ENCODE measurements at places on chromosomes 7 and 10.

DNA sequence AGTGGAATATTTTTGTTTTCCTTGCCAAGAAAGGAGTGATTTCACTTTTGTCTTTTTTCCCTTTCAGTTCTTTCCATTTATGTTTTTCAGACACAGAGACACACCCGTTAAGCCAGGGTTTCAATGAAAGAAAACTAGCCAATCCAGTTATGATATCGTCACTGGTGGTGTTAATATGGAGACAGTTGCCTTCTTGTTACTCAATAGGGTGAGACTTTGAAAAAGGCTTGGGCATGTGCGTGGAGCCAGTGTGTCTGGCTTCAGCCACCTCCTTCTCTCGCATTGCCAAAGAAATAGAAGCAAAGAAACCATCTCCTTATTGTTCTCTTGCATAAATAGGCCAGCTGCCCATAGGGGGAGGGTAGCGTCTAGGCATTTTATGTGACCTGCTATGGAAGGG, 84.1 kb upstream of the DLX6 start:
- no peak for DNase-seq

GRCh38 chr10:73813333-73813732, 1.9 kb upstream of the NDST2 start:
- DNase-seq = no peak

DNA sequence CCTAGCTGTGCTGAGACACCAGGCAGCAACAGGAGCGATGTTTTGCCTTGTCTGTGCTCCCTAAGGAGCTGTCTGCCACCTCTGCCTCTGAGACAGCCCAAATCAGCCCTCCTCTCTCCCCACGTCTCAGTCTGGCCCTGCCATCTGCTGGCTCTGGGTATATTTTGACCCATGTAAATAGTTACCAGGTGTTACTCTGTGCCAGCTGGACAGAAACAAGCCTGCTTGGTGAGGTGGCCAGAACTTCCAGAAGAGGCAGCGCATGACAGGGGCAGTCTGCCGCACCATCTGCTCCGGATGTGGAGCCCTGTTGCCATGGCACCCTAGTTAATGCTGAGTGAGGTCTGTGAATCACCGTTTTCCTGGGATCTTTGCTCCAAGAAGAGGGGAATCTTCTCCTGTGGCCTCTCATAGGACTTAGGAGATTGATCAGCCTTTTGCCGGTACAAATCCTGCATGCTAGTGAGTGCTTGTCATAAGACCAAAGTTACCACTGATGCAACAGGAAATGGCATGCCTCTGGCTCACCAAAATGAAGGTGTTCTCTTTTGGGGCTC, 31.8 kb downstream of the GSTO2 start:
- DNase-seq = peak; percentile 97

- DNase-seq = no peak
These were observed 8.5 kb downstream of the KCNMA1 start for GRCh38 chr10:77628906-77629730.

DNA sequence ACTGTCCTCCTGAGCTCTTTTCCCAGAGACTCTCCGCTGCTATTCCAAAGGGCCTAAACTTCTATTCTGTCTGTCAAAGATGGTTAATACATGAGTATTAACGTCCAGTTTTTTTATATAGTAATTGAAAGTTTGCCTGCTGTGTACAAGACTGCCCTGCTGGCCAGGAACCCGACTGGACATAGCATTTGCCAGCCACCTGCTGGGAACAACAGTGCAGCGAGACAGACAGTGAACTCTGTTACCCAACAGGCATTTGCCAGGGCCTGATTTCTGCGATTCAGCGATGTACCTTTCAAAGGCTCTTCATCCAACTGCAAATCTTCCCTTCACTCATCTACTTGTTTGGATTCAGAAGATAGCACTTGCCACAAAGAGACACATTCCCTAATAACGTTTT, 128.8 kb upstream of the SEM1 start:
- no peak for DNase-seq

GRCh38 chr10:76540331-76540730, 1097.3 kb downstream of the KCNMA1 start:
- DNase-seq = no peak

DNA sequence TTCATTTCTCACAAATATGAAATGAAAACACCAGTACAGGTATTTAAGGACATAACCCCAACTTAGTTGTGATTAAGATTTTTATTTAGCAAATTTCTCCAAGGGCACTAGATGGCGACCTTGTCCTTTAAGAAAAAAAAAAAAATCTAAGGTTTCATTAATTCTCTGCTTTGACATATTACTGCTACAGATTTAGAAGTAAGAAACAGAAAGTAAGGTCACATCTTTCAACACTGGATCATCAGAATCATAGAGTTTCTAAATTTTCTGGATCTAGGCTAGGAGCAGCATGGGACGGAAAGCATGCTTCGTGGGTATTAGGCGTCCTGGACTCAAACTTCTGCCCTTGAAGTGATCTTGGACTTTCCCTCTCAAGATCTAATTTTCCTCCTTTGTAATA, 85.5 kb upstream of the PRKG1 start:
- DNase-seq = no peak

DNA sequence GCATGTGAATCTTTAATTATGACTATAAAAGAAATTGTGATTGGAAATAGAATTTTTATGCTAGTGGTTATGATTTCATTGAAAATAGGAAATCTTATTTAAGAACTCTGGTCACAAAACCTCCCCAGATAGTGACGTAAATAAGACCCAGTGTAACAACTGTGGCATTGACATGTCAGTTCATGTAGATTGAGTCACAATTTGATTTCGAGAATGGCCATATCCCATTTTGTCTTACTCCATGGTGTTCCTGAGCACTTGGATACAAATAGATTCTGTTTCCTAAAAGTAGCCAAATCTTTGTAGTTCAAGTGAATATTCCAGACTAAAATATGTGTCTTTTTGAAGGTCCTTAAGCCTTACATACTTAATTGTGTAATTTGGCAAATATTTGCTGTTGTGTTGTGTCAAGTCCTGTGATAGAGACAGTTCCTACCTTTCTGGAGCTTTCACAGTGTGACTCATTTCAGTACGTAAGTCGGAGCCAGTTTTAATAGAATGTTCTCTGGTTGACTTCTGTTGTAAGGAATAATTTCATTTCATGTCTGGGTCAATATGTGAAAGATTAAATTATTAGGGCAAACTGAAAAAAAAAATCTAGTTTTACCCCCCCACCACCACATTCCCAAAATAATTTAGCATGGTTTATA, 37.1 kb upstream of the TOMM7 start:
- no peak for DNase-seq

GRCh38 chr7:110187877-110188554, 902.9 kb upstream of the LRRN3 start:
- DNase-seq = no peak

GRCh38 chr7:2299131-2299829, 15.0 kb downstream of the SNX8 start:
- DNase-seq = peak; percentile 70

DNA sequence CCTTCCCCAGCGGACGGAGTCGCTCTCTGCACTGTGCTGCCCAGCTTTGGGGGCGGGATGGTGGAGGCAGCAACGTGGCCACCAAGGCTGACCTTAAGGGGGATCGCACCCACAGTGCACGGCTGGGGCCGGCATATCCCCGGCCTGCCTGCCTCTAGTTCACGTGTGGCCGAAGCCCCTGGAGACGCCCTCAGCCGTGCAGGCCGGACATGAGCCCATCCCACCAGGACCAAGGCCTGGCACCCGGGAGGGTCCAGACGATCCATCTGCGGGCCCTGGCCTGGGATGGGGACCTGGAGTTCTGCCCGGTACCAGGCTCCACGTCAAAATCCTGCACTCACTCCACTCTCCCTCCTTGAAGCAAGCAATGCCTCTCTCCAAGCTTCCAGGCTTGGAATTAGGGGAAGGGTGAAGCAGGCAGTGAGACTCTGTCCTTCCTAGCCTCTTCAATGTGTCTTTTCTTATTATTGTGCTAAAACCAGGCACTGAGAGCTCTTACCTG, 520.8 kb downstream of the REEP3 start:
- no peak for DNase-seq

DNA sequence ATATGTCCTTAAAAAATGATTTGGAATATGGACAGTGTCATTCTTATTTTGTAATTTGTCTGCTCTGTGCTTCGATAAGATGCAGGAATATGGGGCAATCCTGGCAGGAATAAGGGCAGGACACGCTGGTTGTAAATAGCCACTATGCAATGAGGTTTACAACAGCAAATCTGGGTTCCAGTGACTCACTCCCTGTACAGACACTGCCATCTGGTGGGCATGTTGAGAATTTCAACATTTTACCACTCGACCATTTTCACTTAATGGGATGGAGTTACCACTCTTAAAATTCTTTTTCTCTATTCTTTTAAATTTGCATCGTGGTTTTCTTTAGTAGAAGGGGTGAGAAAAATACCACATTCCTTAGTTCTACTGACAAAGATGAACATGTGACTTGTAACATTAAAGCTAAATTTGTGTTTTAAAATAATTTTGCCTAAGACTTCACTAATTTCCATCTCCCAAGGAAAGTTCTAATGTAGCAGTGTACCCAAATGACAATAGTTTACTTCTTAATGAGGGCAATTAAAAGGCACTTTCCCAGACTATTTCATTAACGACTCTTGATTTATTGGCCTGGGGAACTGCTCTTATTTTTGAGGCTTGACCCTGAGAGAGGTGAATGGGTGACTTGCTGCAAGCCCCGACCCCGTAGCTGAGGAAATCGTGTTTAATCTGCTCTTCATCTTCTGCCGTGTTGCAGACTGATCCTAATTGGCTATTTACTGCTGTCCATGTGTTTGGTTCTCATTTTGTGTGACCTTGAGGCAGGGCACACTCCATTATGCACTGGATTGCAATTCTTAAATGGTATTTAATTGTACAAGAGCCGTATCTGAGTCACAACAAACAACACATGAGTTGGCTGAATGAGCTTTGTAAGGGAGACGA, 173.6 kb upstream of the IMMP2L start:
- DNase-seq = peak; percentile 27

- no peak for DNase-seq
These were observed 14.4 kb upstream of the GDF10 start for GRCh38 chr10:47285381-47286115.

DNA sequence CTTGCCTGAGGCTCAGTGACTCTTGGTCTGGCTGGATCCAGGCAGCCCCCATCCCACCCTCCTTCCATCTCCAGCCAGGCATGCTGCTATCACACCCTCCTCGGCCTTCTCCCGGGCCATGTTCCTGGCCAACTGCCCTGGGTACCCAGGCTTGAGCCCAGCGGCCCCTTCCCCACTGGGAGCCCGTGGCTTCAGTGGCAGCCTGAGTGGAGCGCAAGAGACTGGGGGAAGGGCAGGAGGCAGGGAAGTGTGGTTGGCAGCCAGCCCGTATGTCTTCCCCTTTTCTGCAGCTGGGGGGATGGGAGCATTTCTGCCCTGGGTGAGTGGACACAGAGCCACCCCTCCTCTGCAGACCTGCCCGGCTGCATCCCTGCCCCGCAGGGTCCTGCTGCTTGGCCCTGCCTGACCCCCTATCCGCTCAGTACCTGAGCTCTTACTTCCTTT, 148.5 kb downstream of the ARHGAP22 start:
- no peak for DNase-seq

DNA sequence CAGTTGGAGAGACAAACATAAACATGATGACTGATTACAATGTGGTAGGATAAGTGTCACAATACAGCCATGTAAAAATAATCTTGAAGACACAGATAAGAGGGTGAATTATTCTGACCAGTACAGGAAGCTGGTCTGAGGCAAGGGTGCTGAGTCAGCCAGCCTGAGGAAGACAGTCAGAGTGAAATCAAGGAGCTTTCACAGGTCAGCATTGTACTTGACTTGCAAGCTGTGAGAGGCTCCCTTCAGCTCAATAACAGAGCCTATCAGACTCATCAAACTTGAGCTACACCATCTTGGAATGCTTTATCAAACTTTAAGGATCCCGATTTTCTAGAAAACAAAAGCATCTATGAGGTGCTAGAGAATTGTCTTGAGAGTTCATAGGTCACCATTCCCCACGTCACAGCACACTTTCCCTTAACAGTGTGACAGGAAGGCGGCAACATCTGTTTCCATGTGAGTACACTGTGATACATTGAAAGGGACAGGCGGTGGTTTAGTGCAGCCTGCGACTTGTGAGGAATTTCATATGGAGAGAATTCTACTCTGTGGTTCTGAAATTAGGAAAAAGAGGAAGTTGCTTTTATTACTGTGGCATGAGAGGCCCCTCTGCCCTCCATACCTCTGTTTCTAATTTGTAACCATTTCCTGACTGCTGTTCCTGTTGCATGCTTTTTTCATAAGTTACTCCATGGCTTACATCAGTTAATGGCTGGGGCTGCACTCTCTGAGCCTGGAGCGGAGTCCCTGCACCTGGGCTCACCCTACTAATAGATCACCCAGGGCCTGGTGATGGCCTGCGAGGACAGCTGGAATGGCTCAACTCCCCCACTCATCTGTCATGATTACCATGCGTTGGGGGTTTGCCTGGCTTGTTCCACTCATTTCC, 417.1 kb downstream of the SUGCT start:
- peak; percentile 71 for DNase-seq

GRCh38 chr7:36048141-36048901, 104.7 kb upstream of the EEPD1 start:
- peak; percentile 89 for DNase-seq

DNA sequence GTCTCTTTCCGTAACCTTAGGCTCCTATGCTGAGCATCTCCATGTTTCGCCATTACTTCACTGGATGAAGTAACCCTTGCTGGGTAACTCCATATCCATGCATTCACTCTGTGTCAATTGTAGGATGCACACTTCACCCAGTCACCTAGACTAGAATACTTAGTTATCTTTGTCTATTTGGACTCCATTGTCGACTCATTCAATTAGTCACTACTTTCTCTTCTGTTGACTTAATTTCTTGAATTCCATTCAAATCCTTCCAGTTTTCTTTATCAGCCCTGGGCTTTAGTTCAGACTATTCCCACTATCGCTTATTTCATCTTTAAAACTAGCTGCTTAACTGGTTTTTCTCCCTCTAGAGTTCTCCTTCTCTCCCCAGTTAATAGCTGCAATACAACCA, 111.3 kb upstream of the TNS3 start:
- no peak for DNase-seq

- no peak for DNase-seq
These were observed 52.5 kb upstream of the USP6NL start for GRCh38 chr10:11663763-11664555.

- DNase-seq = no peak
These were observed 74.3 kb downstream of the PLXNA4 start for GRCh38 chr7:132501956-132502355.

DNA sequence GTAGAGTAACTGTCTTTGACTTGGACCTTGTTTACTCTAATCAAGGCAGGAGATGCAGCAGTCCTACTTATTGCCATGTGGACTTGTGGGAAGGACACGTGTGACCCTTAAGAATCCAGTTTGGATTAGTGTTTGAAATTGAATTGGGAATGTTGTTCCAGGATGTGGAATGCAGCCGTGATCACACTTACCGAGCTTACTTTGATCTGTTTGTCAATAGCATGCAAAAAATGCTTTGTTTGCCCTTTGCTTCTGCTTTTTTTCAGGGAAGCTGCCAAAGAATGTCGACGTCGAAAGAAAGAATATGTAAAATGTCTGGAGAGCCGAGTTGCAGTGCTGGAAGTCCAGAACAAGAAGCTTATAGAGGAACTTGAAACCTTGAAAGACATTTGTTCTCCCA, 84.7 kb downstream of the CREM start:
- no peak for DNase-seq

All from skeletal muscle cell (primary cell).